ENCODE measurements at places on chromosomes 4 and X.

- DNase-seq, result no peak
These were observed 128.5 kb downstream of the LARP7 start for GRCh38 chr4:112765317-112765974.

DNA sequence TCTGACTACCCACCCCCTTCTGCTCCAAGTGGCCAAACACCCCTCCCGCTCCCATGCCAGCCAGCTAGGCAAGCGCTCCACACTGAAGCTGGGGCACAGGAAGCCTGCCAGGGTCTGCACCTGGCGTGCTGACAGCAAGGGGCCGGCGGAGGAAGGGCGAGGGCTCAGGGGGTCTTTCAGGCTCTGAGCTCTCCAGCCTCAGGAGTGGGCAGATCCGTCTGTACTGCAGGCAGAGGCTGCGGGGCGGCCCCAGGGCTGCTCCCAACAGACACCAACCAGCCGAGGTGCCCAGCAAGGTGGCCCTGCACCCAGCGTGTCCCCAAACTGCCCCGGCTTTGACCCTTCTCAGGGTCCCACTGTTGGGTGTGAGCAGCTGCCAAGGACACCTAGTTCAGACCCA, 14.8 kb downstream of the FAM53A start:
- no peak for DNase-seq

DNA sequence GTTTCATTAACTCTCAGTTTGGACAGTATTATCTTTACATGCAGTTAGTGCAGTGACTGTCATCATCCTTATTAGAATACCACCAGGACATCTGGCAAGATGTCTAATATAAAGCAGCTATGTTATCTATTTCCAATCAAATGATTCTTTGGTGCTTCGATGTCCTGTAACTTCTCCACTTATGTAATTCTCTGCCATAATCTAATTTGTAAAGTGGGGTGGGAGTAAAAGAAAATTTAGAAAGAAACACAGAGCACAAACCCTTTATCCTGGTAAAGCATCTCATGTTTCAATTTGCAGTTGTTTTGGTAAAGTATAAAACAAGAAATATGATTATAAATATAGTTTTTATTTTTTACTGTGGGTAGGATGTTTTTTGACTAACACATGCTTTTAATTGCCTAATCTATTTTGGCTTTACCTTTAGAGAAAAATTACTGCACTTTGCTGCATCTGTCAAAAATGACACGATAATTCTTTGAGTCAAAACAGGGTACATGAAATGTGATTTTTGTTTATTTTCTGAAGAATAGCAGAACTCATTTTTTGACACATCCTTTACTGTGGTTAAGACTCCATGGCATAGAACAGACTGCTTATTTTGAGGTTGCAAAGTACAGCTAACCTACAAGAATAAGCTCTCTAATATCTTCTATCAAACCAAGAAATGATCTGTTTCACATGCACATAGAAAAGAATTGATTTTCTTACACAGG, 382.9 kb downstream of the RPA4 start:
- no peak for DNase-seq

GRCh38 chr4:88610771-88611170, 18.5 kb downstream of the HERC3 start:
- DNase-seq, result no peak

- peak; percentile 44 for DNase-seq
These were observed 10.4 kb downstream of the L1CAM start for GRCh38 chrX:153875391-153876111.

Data from activated T-cell treated with anti-CD3 and anti-CD28 coated beads for 24 hours (primary cell).